ENCODE measurements at places on chromosomes 13 and 19.

- DNase-seq = peak; percentile 72
Measured at GRCh38 chr19:28289295-28290063, 923.5 kb downstream of the UQCRFS1 start.

DNA sequence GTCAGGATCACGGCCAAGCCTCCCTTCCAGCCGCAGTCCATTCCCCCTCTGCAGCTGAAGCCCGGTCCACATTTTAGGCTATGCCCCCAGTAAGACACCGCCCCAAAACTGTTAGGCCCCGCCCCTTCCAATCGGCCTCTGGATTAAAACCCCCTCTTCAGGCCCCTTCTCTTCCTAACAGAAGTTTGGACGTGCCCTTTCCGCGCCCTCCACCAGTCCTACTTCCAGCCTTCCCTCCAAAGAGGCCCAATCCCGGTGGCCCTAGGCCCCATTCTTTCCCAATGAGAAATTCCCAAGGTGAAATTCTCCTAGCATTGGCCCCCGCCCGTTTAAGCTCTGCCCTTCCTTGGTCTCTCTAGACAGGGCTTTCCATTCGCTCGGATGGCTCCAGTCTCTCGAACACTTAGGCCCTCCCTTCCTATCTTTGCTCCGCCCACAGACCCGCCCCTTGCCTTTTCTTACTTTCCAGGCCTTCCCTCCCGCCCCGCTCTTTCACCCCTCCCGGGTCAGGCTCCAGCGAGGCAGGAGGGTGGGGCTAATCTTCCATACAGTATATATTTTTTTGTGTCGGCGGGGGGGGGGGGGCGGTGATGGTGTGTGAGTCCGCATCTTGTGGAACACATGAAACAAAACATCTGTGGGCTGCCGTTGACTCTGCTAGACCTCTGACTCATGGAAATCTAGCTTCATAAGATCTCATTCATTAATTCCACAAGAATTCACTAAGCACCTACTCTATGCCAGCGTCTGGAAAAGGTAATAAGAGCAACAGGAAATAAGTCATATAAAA, 13.6 kb downstream of the LTBP4 start:
- DNase-seq = peak; percentile 91

DNA sequence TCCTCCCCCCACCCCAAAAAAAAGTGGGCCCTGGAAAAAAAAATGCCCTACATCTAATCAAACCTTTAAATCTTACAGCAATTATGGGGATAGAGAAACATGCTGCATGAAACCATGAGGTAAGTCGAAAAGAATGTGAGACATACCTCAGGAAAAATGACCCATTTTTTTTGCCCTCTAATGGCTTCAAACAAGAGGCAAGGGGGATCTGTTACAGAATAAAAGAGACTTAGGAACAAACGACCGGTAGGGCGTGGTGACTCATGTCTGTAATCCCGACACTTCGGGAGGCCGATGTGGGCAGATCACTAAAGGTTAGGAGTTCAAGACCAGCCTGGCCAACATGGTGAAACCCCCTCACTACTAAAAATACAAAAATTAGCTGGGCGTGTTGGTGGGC, 8.4 kb downstream of the RGL3 start:
- no peak for DNase-seq

- DNase-seq = no peak
Measured at GRCh38 chr13:35014606-35015213, 72.6 kb downstream of the NBEA start.

GRCh38 chr13:44373247-44373600, 400 bp upstream of the SERP2 start:
- DNase-seq = peak; percentile 27

DNA sequence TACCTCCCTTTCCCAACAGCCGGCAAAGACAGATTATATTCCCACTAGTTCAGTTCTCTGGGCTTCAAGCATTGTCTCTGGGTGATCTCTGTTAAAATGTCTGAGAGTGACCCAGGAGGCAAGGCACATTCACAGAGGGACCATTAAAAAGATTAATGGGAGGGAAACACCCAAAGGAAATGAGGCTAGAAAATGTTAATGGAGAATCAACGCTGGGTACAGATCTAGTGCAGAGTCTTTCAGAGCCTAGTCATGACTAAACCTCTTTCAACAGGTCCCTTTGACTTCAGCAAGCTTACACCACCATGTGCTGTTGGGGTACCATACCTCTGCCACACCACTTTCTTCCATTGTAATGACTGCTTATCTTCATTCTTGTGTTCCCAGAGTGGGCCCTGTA, 358.6 kb downstream of the DCT start:
- no peak for DNase-seq

DNA sequence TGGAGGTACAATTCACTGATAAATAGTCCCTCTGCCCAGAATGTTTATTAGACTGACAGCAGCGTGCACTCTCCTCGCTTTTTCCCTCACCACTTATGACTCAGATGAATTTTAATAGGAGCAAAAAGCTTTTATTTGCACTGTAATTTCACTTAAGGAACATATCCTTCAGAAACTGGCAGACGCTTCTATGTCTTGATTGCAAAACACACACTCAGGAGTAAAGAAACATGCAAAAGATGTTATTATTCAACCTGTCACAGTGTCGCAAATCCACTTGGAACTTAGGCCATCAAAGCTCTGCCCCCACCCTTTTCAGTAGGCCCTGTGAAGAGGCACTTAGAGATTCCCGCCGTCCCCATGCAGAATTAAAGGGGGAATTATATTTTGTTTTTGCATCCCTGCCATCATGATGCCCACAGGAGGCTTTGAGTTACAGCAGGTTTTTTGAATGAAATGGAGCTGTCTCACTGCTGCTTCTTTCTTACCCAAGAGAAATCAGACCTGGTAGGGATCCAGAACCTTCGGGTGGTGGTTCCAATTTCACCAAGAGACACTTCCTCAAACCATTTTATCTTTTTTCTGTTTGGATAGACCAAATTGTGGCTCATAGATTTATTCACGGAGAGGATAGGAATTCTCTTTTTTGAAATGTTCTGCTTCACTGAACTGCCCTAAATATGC, 74.5 kb downstream of the GGACT start:
- no peak for DNase-seq

DNA sequence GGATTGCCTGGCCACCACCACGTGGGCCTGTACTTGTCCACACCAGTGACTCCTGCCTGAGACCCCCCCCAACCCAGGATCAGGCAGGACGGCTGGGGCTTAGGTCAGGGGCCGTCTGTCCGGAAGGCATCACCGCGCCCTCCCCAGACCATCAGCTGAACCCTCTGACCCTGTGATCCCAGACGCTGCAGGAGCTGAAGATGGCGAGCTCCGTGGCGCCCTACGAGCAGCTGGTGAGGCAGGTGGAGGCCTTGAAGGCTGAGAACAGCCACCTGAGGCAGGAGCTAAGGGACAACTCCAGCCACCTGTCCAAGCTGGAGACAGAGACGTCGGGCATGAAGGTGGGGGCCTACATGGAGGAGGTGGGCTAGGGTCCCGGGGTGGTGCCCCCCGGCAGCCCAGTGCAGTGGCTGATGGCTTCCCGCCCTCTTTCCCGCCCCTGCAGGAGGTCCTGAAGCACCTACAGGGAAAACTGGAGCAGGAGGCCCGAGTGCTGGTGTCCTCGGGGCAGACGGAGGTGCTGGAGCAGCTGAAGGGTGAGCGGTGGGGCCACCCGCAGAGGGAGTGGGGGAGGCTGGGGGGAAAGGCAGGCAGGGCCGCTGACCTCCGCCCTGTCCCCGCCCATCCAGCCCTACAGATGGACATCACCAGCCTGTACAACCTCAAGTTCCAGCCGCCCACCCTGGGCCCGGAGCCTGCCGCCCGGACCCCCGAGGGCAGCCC, 3.0 kb downstream of the APC2 start:
- no peak for DNase-seq

DNA sequence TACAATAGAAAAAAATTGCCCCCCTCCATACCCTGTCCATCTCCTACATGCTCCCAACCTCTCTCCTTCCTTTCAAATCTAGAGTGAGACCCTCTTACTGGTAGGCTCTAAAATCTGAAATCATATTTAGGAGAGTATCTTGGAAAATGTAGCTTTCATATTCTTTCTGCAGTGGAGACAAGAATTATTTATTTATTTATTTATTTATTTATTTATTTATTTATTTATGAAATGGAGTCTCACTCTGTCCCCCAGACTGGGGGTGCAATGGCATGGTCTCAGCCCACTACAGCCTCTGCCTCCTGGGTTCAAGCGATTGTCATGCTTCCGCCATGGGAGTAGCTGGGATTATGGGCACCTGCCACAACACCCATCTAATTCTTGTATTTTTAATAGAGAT, 174.1 kb upstream of the MYO16 start:
- DNase-seq = no peak

- no peak for DNase-seq
Measured at GRCh38 chr13:49042476-49042875, 66.8 kb downstream of the FNDC3A start.

- DNase-seq = no peak
Measured at GRCh38 chr19:44776402-44777096, 1.1 kb upstream of the CBLC start.

DNA sequence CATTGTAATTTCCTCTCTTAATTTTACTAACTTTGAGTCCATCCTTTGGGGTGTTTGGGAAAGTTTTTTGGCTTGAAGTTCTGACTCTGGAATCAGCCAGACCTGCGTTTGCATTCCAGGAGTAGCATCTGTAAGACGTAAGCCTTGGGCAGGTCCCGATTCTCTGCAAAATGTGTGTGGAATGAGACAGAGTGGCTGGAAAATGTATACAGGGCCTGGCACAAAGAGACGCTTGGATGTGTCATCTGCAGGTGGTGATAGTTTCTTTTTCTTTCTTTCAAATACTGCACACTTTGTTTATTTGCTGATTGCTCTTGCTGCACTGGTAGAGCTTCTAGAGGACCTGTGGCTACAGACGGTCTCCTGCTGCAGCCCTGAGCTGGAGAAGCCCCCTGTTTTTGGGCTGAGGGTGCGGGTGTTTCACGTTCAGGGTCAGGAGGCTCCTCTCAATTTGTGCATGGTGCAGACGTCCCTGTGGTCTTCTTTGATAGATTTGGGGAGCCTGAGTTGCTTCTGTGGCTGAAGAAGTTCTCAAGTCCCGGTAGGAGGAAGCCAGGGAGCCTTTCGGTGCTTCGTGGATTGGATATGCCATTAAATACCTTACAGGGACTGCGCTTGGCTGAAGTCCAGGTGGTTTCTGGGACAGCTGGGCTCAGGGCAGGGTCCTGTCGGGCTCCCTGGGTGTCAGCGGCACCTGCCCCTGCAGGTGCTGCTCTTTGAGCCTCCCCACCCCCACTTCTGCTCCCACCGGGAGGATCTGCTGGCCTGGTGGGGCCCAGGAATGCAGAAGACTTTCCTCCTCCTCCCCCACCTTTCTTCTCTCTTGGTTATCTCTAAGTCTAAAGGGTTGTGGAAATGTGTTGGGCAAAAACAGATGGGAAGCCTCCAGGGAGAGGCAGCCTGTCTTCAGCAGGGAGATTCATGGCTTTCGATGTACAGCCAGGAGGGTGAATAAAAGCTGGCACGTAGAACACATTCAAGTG, 44.0 kb upstream of the GAS6 start:
- DNase-seq = peak; percentile 49

DNA sequence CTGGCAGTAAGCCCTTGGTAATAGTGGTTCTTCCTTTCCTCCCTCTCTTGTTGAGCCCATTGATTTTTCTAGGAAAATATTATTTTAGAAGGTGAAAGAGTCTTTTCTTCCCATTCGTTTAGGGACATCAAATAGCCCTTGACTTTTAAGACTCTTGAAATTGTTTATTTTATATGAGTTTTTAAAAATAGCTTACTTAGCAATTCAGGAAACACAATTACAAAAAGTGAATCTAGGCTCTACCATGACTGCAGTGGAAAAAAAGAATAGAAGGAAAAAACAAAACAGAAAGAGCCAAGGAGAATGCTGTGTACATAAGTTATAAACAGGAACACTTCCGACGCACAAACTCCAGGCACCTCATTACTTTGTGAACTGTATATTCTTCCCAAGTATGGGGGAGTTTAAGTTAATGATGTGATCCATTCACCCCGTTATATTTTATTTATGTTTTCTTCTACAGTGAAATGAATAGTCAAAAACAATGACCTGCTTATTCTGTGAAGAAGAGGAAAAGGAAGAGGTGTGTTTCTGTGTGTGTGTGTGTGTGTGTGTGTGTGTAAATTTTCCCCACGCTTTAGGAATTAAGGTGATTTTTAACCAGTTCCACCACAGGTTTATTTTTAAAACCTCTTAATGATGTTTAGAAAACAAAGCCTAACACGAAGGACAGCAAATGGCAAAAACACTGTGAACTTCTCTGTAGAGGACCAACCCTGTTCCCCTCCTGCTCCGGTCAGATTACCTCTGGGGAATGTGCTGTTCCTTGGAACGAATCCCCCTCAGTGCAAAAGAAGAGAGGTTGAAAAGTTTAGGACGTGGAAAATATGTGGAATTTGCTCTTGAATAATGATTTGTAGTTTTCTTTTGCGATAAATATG, 266.3 kb downstream of the KLF5 start:
- no peak for DNase-seq

DNA sequence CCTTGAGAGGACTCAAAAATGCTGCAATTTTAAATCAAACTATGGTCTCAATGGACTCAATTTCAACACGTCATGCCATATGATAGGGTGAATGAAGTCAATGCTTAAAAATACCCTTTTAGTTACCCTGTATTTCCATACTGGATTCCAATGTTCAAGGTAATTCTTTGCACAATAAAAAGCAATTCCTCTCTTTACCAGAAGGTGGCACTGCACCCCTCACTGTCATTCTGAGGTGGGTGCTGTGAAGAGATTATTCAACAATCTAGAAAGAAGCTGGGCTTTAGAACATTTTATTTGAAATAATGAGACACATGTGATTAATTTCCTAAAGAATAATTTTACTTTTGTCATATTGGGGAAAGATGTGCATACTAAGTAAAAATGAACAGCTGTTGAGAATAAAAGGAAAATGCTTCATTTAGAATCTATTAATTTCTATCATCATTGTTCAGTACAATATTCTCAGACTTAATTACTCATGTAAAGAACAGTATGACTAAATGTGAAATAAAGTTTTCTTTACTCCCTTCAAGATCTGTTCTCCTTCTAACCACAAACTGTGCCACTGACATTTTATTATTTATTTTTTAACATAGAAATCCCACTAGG, 789.1 kb downstream of the GPC5 start:
- DNase-seq = peak; percentile 29

DNA sequence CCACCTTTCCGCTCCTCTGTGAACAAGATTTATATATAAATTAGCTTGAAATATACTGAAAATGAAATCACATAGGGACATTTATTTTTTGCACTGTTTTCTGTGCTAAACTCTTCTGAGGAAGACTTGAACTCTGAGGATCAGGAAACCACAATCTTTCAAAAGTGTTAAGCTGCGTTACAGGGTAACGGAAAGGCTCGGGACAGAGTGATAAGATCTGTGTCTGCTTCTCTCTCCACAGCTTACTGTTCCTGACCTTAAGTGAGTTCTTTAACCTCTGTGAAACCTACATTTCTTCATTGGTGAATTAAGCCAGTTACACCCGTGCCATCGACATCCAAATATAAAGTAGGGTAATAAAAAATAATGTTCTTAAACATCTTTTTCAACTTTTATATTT, 38.9 kb downstream of the DACH1 start:
- no peak for DNase-seq

All from femur (tissue), 1 donor.